Stimulated activated CD4-positive, alpha-beta T cell treated with anti-CD3 and anti-CD28 coated beads, Interleukin-15, amount 100 ng/mL, for 1 hour (primary cell): ENCODE measurements at places on chromosomes 11 and 22.

DNA sequence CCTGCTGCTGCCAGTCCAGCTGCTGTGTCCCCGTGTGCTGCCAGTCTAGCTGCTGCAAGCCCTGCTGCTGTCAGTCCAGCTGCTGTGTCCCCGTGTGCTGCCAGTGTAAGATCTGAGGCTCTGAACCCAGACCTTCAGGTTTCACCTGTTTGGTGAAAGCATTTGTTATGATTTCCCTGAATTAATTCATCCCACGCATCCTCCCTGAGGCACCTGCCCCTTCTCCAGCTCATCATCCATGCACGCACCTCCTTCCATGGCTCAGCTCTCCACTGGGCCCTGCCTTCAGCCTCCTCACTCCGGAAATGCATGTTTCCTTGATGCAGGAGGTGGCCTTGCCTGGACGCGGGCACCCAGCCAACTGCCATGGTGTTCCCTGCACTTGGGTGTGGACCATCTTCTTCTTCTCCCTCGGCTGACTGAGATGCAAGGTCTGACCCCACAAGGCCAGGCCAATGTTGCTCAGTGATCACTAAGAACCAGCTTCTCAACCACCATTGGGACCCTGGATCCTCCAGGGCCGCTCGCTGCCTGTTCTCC is 788 bp downstream of the KRTAP5-10 start:
- DNase-seq: no peak

- DNase-seq: no peak
Observed at GRCh38 chr22:46966846-46967245, 204.4 kb downstream of the TBC1D22A start.

DNA sequence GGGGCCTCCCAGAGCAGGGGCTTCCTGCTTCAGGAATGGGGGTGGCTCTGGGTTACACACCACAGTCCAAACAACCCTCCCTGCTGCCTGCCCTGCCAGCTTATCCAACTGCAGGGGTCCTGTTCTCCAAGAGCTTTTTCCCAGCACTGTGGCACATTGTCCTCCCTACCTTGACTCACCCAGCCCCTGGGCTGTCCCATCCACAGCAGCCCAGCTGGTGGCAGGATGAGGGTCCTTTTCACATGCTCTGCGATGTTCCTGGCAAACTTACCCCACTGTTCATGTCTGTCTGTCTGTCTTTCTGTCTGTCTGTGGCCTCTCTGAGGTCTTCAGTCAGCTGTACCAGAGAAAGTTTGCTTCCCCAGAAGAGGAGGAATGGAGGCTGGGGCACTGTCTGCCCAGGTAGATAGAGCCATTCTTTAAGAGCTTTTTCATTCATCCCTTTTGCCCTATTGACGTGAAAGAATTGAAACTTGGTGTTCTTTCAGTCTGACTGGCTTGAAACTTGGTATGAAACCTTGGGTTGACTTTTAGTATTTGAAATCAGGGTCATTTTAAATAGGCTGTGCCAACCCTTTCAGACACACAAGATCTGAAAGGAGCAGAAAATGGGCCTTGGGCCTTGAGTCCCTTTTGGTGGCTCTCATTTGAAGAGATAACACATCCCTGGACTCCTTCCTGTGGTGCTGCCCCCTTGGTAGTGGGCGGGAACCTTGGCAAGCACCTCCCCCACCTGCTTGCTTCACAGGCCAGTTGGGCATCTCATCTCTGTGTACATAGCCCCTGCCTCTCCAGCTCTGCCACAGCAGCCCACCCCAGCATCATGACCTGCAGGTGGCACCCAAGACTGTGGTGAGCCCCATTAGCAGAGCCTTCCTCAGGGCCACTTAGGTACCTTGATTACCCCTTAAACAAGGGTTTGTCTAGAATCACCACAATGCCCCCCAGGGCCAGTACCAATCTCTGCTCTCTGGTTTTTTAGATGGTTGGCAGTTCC is 74.6 kb upstream of the SUSD2 start:
- peak; percentile 12 for DNase-seq

GRCh38 chr11:133945087-133945974 is 11.4 kb downstream of the IGSF9B start:
- peak; percentile 67 for DNase-seq

- DNase-seq: no peak
Observed at GRCh38 chr11:35295751-35296150, 123.6 kb downstream of the SLC1A2 start.
